ENCODE measurements at places on chromosomes 3 and 15.

GRCh38 chr3:126910231-126910630, 72.7 kb upstream of the PLXNA1 start:
- no peak for DNase-seq

GRCh38 chr15:72133211-72133610, 15.0 kb downstream of the SENP8 start:
- no peak for DNase-seq

DNA sequence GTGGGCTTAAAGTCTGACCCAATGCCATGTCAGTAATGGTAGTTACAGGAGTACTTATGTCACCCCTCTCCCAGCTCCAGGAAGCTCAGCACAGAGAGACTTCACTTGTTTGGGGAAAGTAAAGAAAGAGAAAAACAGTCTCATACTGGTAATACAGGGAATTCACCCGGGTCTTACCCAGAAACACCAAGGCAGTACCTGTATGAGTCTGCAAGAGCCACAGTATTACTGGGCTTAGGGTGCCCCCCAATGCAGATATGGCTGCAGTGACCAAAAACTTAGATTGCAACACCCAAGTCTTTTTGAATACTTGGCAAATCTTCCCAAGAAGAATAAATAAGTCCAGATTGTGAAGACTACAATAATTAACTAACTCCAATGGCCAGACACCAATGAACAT, 622.1 kb downstream of the IGSF11 start:
- no peak for DNase-seq

- DNase-seq = no peak
Observed at GRCh38 chr15:74120426-74120825, 10.0 kb upstream of the ISLR2 start.

DNA sequence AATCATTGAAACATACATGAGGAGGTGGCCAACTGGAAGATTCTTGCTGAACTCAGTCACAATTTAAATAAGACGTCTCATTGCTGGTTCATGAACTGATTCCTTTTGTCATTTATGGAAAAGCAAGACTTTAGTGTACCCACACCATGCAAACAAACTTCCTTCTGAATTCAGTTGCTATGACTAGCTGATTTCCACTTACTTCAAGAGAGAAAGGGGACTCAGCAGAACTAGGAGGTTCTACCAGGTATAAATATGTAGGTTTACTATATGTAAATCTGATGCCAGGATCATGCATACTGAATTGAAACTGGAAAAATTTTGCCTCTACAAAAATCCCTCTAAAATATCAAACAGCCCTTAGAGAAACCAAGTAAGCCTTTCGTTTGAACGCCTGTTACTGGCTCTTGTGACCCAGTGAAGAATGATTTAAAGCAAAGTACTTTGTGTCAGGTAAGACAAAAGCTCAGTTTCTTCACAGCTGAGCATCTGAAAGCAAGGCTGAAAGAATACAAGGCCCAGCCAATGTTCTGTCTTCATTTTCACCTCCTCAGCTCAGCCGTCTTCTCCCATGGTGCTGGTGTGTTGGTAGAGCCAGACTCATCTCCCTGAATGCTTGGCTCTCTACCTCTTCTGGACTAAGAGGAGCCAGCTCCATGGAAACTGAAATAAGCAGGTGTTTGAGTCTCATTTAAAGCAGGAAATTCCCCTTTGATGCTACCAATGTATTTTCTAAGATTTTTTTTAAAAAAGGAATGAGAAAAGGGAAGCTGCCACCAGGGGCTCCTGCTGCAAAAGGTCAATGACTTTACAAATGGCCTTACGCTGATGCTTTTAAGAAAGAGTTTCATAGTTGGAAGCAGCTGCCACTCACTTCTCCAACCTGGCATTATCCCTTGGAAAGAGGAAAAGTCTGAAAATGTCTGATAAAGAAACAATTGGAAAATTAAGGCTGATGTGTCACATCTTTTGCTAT, 301.6 kb downstream of the EFHB start:
- DNase-seq = no peak
